ENCODE measurements at places on chromosomes 13 and 19. TPM values are rescaled to one million over a fixed set of nuclear protein-coding genes. Genes with fewer than 3 reads are reported as not detected.

The SHC2 gene
- 33.5 TPM for polyA plus RNA-seq

The SLC5A5 gene
- polyA plus RNA-seq: not detected

The MRPL57 gene
- polyA plus RNA-seq: 27.1 TPM

The S1PR4 gene
- polyA plus RNA-seq: 1.5 TPM

The RINL gene
- polyA plus RNA-seq: 14.5 TPM

The EID2 gene
- 14.7 TPM for polyA plus RNA-seq

The ZNF416 gene
- polyA plus RNA-seq: 3.0 TPM

The GFY gene
- polyA plus RNA-seq: not detected

The C1QTNF9 gene
- polyA plus RNA-seq: 3.8 TPM

The IZUMO1 gene
- polyA plus RNA-seq: 0.39 TPM

The CGB5 gene
- not detected for polyA plus RNA-seq

Measured in heart right ventricle (tissue), 16 donors.